ENCODE measurements at places on chromosomes 11 and 22.

DNA sequence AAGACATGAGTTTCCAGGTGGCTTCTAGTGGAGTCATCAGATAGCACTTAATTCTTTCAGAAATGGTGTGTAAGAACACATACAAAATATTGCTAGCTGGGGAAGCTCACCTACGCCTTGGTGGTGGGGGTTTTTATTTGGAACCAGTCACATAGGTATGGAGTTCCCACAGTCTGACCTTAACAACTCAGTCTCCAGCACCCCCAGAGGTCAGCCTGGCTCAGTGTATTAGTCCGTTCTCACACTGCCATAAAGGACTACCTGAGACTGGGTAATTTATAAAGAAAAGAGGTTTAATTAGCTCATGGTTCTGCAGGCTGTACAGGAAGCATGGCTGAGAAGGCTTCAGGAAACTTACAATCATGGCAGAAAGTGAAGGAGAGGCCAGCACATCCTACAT is 317.5 kb upstream of the ZC3H12C start:
- no peak for DNase-seq

GRCh38 chr11:127000981-127001380 is 411 bp upstream of the KIRREL3 start:
- DNase-seq = no peak

GRCh38 chr22:33919391-33920196 is 682 bp downstream of the LARGE1 start:
- peak; percentile 11 for DNase-seq

GRCh38 chr11:407651-408123 is 7.1 kb downstream of the SIGIRR start:
- DNase-seq = no peak

GRCh38 chr22:46688949-46689348 is 49.1 kb downstream of the CERK start:
- DNase-seq = no peak

Measured in neural crest cell (in vitro differentiated cells).